KG1 (cell line): ENCODE measurements at places on chromosomes 11 and 22.

- no peak for DNase-seq
Measured at GRCh38 chr22:38204784-38205183, 3.0 kb downstream of the MAFF start.

DNA sequence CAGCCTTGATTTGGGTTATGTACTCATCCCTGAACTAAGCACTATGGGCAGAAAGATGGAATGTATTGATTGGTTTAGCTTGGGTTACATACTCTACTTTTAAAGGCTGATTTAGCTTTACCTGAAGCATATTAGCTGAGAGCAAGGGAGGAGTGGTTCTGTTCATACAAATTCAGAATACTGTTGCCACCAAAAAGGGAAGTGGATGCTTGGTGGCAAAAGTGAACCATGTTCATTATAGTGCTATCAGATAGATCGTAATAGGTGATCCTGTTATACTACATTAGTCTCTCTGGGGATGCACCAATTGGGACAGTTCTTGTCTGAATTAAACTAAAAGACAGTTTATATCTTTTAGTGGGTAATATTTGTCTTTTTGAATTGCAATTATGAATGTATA, 44.5 kb upstream of the RRM1 start:
- no peak for DNase-seq

GRCh38 chr11:47998733-47999359, 18.5 kb downstream of the PTPRJ start:
- DNase-seq = no peak

DNA sequence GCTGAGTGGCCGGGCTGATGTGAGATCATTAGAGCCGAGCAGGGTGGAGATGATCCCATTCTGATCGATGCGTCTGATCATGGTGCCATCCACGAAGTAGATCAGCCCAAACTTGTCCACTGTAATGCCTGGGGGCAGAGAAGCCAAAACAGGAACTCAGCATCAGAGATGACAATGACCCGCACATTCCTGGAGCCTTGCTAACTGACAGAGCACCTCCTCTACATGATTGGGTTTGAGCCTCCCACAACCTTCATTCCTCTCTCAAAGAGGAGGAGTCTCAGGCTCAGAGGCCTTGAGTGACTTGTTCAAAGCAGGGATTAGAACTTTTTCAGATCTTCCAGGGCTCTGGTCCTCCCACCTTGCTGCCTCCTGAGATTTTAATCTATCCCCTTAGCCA, 133.7 kb upstream of the NARS2 start:
- no peak for DNase-seq

DNA sequence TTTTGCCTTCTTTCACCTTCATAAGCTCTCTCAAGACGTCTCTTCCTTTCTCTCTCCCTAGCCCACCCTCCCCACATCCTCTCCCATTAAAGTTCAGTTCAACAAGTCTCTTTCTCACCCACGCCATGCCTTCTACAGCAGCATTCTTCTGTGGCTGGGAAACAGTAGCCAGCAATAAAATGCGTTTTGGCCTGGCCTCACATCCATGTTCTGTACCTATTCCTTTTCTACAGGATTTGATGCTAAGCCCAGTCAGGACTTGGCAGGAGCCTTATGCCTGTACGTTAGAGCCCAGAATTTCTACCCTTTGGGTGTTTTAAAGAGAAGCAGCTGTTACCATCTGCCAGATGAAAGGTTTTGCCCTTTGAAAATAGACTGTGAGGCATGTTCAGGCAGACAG, 7.1 kb upstream of the CD44 start:
- no peak for DNase-seq

GRCh38 chr11:128161436-128161835, 425.9 kb downstream of the ETS1 start:
- no peak for DNase-seq

DNA sequence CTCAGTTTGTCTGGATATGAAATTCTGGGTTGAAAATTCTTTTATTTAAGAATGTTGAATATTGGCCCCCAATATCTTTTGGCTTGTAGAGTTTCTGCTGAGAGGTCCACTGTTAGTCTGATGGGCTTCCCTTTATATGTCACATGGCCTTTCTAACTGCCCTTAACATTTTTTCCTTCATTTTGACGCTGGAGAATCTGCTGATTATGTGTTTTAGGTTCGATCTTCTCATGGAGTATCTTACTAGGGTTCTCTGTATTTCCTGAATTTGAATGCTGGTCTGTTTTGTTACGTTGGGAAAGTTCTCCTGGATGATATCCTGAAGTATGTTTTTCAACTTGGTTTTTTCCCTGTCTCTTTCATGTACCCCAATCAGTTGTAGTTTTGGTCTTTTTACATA, 22.8 kb downstream of the OR52A5 start:
- no peak for DNase-seq

- no peak for DNase-seq
Measured at GRCh38 chr11:32918427-32918826, 25.8 kb downstream of the QSER1 start.

DNA sequence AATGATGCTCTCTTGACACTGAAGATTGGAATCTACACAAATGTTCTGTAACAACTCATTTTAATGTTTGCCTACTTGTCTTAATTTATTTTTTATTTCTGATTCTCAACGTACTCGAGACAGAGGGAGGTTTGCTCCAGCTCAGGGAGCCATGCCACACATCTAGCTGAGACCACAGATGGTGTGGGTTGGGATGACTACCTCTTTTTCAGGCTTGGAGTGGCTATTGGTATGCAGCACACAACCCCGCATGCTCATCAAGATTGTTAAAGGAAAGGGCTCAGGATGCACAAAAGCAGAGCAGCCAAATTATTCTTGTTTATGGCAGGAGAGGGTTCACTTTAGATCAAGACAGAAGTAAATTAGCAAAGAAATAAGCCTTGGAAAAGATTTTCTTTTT, 424.5 kb downstream of the OPCML start:
- DNase-seq = no peak

GRCh38 chr11:2860636-2861035, 24.9 kb downstream of the CDKN1C start:
- no peak for DNase-seq

DNA sequence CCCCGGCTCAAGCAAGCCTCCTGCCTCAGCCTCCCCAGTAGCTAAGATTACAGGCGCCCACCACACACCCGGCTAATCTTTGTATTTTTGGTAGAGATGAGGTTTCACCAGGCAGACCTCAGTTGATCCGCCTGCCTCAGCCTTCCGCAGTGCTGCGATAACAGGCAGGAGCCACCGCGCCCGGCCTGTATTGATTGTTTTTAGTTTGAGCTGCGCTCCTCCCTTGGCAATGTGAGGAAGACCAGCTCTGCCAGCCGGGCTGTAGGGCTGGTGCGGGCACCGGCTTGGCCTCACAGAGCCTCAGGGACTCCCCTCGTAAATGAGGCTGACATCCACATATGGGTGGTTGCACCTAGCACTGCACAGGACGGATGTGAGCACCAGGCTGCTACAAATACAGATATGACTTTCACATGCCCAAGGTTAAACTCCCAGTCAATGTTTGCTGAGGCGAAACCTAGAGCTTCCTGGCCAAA, 7.5 kb upstream of the SLC2A11 start:
- DNase-seq = no peak

DNA sequence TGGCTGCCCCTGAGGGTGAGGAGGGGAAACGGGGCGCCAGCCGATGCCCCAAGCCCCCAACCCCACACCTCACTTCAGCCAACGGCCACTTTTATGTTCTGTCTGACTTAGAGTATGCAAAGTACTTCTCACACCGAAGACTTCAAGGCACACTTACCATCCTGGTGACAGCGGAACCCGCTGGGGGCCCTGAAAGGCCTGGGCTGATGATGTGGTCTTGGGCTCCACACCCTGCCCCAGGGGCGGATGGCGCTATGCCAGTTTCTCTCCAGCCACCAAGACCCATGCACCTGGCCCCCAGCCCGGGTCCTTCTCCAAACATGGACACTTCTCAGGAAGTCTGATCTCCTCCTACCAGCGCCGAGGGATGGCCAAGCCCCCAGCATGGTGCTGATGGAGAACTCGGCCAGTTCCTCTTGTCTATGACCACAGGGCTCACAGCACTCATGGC, 175.4 kb downstream of the CTTN start:
- no peak for DNase-seq

DNA sequence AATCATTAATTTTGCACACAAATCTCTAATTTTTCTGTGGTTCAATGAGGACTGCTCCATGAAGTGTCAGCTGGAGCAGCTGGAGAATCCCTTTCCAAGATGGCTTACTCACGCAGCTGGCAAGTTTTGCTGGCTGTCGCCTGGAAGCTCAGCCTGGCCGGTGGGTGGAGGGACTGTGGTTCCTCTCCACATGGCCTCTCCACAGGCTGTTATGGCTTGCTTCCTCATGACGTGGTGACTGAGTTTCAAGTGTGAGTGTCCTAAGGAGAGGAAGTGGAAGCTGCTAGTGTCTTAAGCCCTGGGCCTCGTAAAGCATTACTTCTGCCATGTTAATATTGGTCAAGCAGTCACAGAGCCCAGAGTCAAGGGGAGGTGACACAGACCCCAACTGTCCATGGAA, 14.0 kb upstream of the NRIP3 start:
- peak; percentile 12 for DNase-seq

GRCh38 chr11:2481253-2481652, 36.4 kb downstream of the KCNQ1 start:
- DNase-seq = no peak

GRCh38 chr11:44561275-44561805, 4.1 kb upstream of the CD82 start:
- no peak for DNase-seq

- no peak for DNase-seq
Measured at GRCh38 chr11:122897606-122898210, 15.1 kb downstream of the JHY start.

DNA sequence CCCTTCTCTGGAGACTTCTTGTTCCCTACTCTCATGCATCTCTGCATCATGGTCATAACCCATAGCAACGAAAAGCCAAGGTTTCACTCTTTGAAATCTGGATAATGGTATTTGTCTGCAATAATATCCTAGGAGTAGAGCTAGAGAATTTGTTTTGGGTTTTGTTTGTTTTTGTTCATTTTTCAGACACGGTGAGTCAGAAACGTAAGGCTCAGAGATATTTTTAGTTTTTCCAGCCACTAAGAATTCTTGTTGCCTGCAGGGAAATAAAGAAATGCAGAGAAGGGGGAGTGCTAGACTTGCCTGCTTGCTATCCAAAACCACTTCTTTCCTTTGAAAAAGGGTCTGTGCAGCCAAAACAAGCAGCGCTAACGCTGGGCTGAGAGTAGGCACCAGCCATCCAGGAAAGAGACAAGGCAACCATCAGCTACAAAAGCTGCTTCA, 26.0 kb downstream of the POU2AF3 start:
- no peak for DNase-seq

GRCh38 chr22:41531715-41532477, 12.4 kb downstream of the POLR3H start:
- DNase-seq = no peak

- no peak for DNase-seq
Measured at GRCh38 chr11:79040348-79040747, 400.5 kb downstream of the TENM4 start.

DNA sequence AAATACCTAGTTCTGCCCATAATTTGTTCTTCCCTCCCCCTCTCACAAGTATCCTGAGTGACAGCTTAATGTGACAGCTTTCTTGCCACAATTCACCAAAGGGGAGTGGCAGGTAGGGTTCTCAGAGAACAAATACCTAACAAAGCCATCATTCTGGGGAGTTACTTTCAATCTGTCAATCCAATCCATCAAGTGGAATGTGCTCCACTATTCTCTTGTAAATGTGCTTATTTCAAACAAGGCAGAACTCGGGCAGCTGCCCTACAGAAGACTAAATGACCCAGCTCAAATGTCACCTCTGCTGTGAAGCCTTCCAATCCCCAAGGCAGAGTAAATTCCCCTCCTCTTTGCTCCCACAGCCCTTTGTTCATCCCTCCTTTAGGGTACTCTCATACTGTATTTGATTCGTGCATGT, 27.8 kb downstream of the LGR4 start:
- DNase-seq = no peak

DNA sequence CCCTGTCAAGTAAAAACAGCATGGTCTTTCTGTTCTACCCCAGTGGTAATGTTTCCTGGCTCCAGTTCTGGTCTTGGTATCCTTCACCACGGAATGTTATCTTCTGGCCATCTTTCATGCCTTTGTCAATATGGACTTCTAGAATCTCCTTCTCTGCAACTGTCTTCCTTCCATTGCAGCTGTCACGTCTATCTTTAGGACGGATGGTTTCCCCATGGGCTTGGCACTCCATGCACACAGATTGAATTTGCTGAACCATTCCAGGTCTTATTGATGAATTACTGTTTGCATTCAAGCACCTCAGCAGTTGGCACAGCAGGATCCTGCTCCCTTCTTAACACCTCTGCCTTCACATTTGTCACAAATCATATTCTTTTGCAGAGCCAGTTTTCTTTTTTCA, 44.9 kb upstream of the SLC25A18 start:
- DNase-seq = no peak

DNA sequence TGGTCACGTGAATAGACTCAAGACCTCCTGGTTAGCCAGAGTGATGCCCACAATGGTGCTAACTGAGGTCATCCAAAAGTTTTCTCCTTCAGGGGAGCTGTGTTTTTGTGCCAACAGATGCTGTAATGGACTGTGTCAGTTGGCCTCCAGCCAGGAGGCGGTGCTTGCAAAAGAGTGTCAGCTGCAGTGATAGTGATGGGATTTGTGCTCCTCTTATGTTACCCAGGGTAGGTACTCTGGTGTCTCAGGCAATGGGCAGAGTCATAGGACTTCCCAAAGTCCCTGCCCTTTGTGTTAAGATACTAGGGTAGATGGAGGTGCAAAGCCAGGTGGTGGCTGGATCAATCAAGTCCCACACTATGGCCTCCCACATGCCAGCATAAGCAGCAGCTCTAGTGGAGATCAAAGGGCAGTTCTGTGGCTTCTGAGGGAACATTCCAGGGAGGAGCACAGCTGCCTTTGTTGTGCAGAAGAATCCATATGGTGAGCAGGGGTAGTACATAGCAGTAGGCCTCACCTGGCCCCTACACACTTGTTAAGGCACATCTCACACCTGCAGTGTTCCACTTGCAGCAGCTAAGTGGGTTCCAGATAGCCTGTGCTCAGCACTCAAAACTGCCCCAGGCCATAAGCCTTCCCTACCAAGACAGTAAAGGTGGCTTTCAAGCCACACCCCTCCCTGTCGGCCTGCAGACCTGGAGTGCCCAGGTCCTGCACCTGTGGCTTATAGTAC, 9.4 kb upstream of the FANCF start:
- no peak for DNase-seq

- no peak for DNase-seq
Measured at GRCh38 chr11:23679981-23680380, 816.9 kb upstream of the LUZP2 start.

DNA sequence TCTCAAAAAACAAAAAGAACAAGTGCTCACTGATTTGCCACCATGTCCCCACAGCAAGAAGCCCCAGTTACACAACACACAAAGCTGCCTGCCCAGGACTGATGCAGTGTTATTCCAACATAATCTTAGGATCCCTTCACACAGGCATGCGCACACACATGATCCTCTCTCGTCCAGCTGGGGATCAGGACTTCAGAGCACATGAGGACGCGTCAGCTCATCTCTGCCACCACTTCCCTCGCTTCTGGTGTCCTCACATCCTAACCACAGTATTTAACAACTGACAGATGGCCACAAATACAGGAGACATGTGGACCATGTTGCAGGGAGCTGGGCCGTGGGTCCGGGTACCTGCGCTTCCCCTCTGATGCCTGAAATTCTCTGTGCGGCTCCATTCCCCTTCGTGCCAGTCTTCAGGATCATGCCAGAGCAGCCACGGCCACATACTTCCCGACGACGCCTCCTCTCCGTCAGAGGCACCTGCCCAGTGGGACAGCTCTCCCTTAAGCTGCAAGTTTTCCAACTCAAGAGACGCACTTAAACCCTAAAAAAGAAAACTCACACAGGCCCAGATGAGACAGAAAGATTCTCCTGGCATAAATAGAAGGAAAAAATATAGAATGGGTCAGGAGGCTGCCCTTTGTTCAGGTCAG, 68.3 kb downstream of the PACSIN2 start:
- DNase-seq = no peak
